Thyroid gland (tissue), 4 donors: ENCODE measurements at places on chromosomes 3 and 15. TPM values are rescaled to one million over a fixed set of nuclear protein-coding genes. Genes with fewer than 3 reads are reported as not detected.

IGF2BP2 gene
- total RNA-seq, result 16.2 TPM

ADAMTS17 gene
- 4.8 TPM for total RNA-seq

LRRN1 gene
- 13.3 TPM for total RNA-seq

FAM43A gene
- 18.6 TPM for total RNA-seq

- no peak for DNase-seq
Measured at GRCh38 chr15:70323111-70323851, 225.6 kb upstream of the TLE3 start.

GRCh38 chr3:12825156-12825555 is 16.2 kb downstream of the RPL32 start:
- DNase-seq, result no peak
